Activated CD4-positive, alpha-beta T cell treated with anti-CD3 and anti-CD28 coated beads, Interleukin-2, amount 10 ng/mL, durations not matched to agents 7 days and 5 days (primary cell): ENCODE measurements at places on chromosomes 4 and X.

DNA sequence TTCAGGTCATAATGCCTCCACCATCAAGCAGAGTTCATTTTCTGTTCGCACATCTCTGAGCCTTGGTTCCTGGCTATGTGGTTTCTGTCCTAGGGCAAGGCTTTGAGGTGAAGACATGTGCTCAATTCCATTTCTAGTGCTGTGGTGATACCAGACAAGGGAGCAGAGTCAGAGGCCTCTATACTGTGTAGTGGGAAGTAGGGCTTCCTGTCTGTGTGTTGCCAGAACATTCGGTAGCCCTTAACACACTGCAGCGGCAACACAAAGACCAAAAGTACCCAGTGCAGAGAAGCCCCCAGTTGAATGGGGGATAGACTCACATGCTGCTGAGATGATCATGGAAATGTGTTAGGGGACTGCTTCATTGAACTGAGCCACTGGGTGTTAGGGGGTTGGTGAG lies 56.4 kb downstream of the STARD8 start:
- DNase-seq: no peak

- DNase-seq: no peak
These were observed 1183.4 kb upstream of the PCDH7 start for GRCh38 chr4:29536745-29537144.

DNA sequence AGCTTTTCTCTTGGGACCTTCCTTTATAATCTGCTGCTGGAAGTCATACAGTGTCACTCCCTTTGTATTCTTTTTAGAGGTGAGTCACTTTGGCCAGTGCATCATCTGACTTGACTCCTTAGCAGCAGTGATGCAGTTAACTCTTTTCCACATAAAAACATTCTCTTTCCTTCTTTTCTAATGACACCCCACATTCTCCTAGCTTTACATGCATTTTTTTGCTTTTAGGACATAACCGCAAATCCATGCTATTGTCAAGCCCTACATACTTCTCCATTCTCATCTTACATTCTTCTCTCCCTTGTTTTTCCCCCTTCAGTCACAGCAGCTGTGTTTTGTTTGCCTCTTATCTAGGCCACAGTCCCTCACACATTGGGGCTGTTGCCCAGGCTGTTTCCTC lies 55.1 kb downstream of the ZNF330 start:
- DNase-seq: no peak

DNA sequence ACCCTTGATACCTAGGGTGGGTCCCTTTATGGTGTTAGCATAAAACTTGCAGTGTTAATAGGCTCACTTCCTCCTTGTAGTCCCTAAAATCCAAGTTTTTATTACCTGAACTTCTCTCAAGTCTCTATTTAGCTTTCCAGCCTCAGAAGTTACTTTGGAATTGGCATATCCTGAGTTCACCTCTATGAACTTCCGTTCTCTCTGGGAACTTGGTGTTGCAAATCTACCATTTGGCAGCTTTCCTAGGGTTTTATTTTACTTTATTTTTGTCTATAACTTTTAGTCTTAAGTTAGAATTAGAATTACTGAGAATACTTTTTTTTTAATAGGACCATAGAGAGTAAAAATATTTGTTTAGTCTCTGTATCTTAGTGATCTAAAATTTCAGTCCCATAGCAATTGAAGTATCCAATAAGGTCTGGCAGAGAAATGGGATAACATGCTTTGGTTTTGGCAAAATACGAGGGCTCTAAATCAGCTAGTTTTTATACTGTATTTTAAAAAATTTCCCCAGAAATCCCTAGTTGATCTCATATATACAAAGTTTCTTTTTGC lies 30.3 kb upstream of the NAF1 start:
- no peak for DNase-seq

DNA sequence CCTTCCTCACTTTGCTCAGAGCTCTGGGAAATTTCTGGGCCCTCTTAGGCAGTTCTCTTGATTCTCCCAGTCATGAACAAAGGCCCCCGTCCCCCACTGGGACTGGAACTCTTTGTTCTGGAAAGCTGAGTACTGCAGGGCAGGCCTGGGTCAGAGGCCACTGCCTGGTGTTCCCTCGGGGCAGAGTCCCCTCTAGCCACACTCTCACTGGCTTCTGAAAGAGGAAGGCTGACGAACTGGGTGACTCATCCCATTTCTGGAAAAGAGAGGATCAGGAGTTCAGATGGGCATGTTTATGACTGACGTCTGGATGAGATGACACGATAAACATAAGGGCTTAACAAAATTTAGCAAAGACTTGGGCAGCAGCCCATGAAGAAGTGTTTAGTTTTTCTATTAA lies 47.7 kb downstream of the DDX3X start:
- DNase-seq: no peak

DNA sequence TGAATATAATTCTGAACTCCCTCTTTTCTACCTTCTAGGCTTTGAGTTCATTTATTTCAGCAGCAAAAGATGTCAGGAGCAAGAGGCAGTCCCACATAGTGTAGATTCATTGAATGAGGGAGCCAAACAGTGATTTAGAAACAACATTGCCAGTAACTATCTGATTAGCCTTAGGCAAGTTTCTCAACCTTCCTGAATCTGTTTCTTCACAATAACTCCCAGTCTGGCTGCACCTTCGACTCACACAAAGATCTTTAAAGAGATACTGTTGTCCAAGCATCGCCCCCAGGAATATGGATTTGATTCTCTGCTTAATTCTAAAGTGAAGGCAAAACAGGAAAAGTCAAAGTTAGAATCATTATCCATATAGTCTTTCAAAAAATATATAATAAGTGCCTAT lies 1026.2 kb downstream of the DMD start:
- no peak for DNase-seq

DNA sequence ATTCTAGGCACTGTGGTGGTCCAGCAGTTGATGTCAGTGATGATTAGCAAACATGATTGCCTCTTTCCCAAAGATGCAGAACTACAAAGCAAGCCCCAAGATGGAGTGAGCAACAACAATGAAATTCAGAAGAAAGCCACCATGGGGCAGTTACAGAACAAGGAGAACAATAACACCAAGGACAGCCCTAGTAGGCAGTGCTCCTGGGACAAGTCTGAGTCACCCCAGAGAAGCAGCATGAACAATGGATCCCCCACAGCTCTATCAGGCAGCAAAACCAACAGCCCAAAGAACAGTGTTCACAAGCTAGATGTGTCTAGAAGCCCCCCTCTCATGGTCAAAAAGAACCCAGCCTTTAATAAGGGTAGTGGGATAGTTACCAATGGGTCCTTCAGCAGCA lies 365.3 kb downstream of the MAPK10 start:
- DNase-seq: no peak

DNA sequence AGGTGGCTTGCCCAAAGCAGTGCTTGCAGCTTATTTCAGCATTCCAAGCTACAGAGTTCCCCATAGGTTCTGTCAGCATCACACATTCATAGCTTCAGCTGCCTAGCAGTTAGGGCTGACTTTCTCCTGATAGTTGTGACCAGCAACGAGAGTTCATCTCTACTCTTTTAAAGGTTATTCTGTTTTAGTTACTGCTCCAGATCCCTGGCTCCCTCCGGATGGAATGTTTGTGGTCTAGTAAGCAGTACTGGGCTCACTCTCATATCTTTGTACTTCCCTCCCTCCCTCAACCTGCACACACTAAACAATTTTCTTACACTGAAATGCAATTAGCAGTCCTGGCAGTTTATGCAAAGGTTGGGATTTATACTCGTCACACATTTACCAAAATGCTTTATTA lies 43.9 kb downstream of the PTTG2 start:
- no peak for DNase-seq

DNA sequence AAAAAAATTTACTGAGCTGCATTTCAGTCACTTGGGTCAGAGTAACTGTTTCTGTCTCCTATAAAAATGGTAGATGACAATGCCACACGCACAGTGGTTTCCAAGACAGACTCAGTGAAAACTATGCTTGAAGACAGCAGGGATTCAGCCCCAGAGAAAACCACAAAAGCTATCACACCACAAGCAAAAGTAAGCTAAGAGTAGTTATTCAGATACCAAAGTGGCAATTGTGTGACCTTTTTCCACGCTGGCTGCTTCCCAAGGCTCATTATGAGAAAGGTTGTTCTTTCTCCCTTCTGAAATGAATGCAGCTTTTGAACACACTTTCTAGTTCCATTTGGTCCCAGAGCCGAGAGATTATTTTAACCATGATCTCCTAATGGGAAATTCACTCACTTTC lies 46.4 kb upstream of the GPM6B start:
- DNase-seq: no peak

DNA sequence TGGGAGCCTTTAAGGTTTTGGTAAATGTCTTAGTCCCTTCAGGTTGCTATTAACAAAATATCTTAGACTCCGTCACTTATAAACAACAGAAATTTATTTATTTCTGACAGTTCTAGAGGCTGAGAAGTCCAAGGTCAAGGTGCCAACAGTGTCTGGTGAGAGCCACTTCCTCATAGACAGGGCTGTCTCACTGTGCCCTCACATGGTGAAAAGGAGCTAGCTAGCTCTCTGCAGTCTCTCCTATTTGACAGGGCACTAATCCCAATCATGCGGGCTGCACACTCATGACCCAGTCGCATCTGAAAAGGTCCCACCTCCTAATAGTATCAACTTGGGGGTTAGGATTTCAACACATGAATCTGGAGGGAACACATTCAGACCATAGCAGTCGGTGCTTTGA lies 63.4 kb upstream of the KLF3 start:
- no peak for DNase-seq

DNA sequence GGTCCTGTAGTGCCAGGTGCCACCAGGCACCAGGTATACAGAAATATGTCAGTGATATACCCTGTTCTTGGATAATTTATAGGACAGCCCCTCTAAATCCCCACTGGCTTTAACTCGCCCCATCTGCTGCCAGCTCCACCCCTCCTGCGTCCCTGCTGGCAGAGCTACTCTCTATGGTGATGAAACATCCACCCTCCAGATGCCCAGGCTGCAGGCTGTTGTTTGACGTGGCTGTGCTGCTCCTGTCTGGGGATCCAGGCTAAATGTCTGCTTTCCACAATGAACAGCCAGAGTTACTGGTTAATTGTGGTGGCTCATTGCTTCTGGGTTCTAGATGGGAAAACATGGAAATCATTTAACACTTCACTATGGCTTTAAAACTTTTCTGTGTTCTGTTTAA lies 12.9 kb downstream of the NHSL2 start:
- DNase-seq: no peak

- DNase-seq: no peak
These were observed 181.8 kb downstream of the USP46 start for GRCh38 chr4:52477191-52477780.

GRCh38 chrX:104564921-104565703 lies 887 bp upstream of the IL1RAPL2 start:
- DNase-seq: no peak

GRCh38 chr4:147090486-147090885 lies 144.8 kb upstream of the TTC29 start:
- no peak for DNase-seq

GRCh38 chrX:17669891-17670290 lies 67.4 kb upstream of the SCML1 start:
- no peak for DNase-seq

GRCh38 chr4:101871962-101872676 lies 81.6 kb downstream of the BANK1 start:
- no peak for DNase-seq

- DNase-seq: peak; percentile 52
These were observed 278.6 kb downstream of the ADGRA3 start for GRCh38 chr4:22237155-22237751.

- DNase-seq: no peak
These were observed 45.0 kb upstream of the RAB40AL start for GRCh38 chrX:102892103-102892502.

DNA sequence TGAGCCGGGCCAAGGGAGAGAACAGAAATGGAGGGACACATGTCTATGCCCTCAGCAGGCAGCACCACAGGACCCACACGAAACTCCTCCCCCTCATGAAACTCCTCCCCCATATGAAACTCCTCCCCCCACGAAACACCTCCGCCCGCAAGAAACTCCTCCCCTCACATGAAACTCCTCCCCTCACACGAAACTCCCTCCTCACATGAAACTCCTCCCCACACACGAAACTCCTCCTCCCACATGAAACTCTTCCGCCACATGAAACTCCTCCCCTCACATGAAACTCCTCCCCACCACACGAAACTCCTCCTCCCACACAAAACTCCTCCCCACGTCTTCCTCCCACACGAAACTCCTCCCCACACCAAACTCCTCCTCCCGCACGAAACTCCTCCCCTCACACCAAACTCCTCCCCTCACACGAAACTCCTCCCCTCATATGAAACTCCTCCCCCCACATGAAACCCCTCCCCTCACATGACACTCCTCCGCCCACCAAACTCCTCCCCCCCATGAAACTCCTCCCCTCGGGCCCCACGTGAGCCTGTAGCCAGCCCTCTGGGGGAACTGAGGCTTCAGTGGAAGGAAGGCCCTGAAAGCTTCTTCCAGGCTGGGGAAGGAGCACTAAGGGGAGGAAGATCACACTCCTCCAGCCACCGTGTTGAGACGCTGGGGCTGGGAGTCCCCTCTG lies 15.2 kb downstream of the ADRA2C start:
- no peak for DNase-seq

GRCh38 chr4:88816360-88816759 lies 118.7 kb upstream of the NAP1L5 start:
- DNase-seq: no peak

DNA sequence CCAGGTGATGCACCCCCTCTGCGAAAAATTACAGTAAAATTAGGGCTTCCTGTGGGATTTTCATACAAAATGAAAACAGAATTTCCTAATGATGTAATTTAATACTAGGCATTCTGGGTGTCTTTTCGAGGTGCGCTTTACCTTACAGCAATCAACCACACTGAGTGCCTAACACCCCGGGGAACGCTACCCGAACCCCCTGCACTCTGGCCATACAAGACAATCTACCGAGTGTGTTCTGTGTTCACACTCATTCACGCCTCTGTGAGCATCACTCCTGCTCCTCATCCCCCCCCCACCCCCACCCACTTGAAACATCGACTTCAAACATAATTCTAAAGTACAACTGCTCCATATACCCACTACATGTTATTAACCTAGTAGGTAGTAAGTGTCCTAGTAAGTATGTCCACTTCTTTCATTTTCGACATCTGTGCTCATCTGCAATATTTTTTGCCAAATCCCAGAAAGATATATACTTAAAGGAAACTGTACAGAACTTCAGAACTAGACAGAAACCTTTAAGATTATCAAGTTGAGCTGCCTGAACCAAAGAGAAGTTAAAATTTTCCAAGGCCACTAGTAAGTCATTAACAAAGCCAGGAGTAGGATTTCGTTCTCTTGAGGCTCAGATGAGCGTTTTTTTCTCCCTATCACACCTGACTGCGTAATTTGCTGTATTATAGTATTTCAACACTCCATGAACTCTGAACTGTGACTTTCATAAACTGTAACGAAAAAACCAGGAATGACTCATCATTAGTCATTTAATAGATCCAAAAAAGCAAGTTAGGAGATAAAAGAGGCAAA lies 80.0 kb downstream of the FAT1 start:
- no peak for DNase-seq

GRCh38 chr4:85084371-85085094 lies 118.0 kb upstream of the WDFY3 start:
- peak; percentile 48 for DNase-seq

DNA sequence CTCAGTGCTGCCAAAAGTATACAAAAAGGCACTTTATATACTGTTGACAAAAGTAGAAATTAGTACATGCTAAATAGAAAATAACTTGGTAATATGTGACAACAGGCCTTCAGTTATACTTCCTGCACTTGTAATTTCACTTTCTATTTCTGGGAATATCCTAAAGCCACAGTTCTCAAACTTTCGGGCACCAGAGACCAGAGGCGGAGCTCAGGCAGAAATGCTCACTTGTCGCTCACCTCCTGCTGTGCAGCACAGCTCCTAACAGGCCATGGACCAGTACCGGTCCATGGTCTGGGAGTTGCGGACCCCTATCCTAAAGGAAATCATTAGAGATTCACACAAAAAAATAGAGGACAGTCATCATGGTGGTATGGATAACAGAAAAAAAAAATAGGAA lies 25.7 kb downstream of the ACSL4 start:
- DNase-seq: peak; percentile 5
